ENCODE measurements at places on chromosomes 16 and 17.

DNA sequence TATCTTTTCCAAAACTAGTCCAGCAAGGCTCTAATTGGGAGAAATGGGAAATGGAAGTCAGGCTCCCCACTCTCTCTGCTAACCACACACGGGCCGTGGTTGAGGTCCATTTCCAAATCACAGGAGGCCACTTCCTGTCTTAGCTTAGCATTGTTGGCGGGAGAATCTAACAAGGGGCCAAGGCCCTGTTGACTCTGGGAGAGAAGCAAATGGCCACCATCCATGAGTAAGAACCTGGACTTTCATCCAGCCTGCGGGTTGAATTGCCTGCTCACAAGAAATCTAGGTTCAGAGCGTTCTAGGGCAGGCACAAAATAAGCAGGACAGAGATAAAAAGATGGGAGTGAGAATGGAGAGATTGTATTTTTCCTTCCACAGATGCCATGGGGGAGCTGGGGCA, 5.7 kb downstream of the FAM20A start:
- no peak for DNase-seq

- DNase-seq, result peak; percentile 78
Measured at GRCh38 chr17:58755577-58756245, at the start of gene PPM1E. PPM1E (plus strand) TSS chr17:58755854.

DNA sequence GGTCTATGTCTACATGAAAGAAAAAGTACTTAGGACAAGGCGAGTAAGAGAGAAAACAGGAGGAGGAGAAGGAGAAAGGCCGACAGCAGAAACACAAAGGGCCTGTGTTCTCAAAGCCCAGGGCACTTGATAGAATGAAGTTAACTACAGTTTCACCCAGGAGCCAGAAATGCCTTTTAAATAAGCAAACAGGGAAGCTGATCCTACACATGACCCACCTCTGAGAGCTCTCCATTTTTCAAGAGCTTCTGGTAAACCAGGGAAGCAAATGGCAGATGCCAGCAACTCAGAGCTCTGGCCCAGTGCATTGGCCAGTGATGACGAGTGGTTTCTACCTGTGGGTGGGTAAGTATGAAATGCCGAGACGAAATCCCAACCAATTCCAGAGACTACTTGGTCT, 163.4 kb downstream of the ZFHX3 start:
- no peak for DNase-seq

GRCh38 chr17:79864617-79865250, 25.5 kb upstream of the CBX4 start:
- no peak for DNase-seq

DNA sequence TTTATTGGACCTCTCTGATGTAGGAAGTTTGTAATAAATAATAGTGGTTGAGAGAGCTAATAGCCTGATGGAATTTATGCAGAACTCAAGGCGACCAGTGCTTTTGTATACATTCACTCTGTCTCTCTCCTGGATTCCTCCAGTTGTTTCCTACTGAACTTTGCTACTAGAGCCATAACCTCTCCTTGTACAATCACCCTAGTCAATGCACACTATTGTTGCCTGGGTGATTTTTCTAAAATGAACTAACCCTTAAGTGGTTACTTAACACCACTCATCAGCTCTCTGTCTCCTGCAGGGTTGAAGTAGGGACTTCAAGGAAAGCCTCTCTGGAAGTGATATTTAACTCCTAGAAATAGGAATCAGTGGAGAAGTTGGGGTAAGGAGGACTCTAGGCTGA, 9.7 kb downstream of the PHKB start:
- DNase-seq, result no peak

Measured in GM12891 (cell line).